Epithelial cell of prostate (primary cell): ENCODE measurements at places on chromosomes 12 and 14.

GRCh38 chr12:92629349-92630065 is 73.3 kb upstream of the PLEKHG7 start:
- DNase-seq = no peak

DNA sequence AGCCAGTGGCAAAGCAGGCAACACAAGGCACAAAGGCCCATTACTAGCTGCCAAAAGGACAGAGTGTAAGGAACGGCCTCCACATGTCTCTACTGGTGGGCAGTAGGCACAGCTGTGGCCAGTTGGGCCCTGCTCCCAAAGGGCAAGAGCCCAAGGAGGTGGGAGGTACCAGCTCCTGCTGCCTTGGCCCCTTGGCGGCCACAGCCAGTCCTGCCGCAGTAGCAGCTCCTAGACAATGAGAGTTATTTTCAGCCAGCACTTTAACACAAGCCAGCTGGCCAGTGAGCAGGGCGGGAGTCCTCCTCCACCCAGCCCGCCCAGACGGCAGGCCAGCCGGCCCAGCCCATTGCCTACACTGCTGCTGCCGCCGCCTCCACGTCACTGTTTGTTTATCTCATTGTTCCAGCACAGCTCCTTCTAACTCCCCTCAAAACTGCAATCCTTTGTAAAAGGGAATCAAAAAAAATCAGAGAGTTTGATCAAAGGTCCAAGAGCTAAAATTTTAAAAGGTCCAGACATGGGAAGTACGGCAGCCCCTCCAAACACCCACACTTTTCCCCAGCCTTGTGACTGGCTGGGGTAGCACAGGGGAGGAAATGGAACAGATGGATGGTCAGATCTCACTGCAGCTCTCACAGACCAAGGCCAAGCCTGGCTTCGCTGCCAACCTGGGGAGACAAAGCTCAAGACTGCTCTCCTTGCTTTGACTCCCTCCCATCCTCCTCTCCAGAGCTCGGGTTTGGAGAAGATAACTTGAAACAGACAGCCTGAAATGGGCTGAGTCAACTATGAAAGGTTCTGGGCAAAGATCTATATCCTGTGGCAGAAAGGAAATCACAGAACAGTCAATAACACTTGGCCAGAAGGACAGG is 33.5 kb downstream of the FMNL3 start:
- DNase-seq = no peak

- no peak for DNase-seq
Measured at GRCh38 chr12:131452444-131452860, 258.4 kb upstream of the SFSWAP start.

- no peak for DNase-seq
Measured at GRCh38 chr12:98893126-98893674, 248.1 kb downstream of the APAF1 start.

DNA sequence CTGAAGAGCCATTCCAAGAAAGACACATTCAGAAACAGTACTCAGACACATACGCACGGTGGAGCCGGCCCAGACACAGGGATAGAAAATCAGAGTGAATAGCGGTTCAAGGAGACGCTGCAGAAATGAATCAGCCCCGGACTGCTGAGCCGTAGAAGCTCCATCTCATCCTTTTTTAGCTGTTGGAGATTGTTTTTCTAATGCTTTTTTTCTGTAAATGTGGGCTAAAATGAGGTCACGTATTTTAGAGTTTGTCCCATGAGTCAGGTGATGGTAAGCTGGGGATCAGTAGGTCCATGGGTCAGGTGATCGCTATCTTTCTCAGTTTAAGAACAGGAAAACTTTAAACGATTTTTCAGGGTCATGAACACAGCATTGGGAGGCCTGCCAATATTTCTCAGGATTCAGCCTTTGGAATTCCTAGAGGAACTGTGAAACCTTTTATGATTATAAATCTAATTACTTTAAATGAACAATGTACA is 202.4 kb downstream of the ITPR2 start:
- no peak for DNase-seq

DNA sequence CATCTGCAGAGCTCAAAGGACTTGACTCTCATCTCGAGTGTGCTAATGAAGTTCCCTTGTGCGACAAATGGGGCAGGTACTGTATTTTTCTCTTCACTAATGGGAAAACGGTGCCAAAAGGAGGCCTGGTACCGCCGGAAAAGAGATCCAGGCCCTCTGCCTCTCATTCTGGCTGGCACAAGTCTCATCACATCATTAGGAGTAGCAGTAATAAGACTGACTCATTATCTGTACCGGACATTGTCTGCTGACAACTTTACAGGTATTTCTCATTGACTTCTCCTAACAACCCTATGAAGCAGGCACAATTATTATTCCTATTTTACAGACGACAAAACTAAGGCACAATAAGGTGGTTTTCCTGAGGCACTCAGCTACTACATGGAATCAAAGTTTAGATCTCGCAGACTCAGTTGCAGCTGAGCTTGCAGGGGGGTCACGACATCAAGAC is 668 bp downstream of the APPL2 start:
- DNase-seq = no peak

DNA sequence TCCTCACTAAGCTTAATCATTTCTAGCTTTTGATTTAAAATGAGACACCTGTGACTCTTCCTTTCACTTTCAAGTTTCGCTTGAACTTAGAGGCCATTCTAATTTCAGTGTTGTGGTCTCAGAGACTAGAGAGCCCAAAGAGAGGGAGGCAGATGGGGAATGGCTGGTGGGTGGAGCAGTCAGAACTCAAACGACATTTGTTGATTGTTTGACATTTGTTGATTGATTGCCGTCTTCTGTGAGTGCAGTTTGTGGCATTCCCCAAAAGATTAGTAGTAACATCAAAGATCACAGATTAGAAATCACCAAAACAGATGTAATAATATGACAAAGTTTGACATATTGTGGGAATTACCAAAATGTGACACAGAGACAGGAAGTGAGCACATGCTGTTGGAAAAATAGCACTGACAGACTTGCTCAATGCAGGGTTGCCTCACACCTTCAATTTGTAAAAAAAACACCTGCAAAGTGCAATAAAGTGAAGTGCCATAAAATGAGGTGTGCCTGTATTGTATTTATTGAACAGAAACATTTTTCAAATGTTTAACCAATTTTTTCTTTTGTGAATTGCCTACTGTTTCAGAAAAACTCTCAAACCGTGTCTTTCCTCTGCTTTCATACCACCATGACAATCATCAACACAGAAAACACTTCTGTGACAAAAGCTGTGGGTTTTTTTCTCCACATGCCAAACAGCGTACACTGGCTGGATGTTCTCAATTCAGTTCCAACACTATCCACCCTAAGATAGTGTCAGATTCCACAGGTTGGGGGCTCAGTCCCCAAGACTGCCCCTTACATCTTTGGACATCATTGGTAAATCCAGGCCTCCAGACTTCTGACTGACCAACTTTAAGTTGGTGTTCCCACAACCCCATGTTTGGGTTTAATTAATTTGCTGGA is 376.3 kb upstream of the RGS6 start:
- DNase-seq = no peak

- peak; percentile 84 for DNase-seq
Measured at GRCh38 chr14:102993523-102993922, 63.8 kb downstream of the CDC42BPB start.

GRCh38 chr14:38125481-38126037 is 82.1 kb upstream of the SSTR1 start:
- no peak for DNase-seq

GRCh38 chr12:101604132-101604531 is 9.4 kb downstream of the MYBPC1 start:
- peak; percentile 27 for DNase-seq

- no peak for DNase-seq
Measured at GRCh38 chr14:96056509-96057422, 17.6 kb downstream of the C14orf132 start.
